NCI-H187 (cell line): ENCODE measurements at places on chromosomes 1 and 21.

DNA sequence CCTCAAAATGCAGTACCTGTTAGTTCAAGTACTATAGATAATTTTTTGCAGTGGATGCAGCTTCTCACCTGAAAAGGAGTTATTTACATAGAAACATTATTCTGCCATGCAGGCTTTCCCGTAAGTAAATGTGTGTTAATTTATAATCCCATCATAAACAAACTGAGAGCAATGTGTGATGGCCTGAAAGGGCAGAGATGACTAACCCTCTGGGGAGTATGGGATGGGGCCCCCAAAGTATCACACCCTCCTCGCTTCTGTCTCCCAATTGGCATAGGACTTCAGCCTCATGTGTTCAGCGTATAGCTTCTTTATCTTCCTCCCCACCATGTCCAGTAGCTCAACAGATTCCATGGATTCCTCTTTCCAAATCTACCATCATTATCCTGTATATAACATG lies 7.6 kb downstream of the HMGCL start:
- DNase-seq, result no peak

DNA sequence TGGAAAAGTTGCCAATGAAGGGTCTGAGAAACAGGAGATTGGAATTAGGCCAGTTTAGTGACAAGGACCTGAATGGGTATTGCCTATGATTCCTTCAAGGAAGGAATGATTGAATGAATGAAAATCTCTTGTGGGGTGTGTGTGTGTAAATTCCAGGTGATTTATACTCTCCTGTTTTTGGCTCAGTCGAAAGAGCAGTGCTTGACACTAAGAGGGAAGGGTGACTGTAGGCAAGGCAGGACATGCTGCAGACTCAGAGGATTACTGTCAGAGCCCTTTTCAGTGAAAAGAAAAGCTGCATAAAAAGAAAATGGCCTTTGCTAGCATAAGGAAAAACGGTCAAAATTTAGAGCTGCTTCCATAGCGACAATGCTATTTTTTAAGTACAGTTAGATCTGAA lies 30.1 kb downstream of the C1orf21 start:
- no peak for DNase-seq

GRCh38 chr1:70008660-70009059 lies 196.7 kb downstream of the LRRC40 start:
- DNase-seq, result no peak

GRCh38 chr1:37719572-37720195 lies 27.4 kb downstream of the CDCA8 start:
- DNase-seq, result no peak
